Astrocyte (in vitro differentiated cells and primary cell): ENCODE measurements at places on chromosomes 7 and 10. TPM values are rescaled to one million over a fixed set of nuclear protein-coding genes. Genes with fewer than 3 reads are reported as not detected.
A peak's percentile ranks its signal among the peaks of the same experiment; 100 is the strongest.

- H3K27ac ChIP-seq, result no peak overlapping the region
- H3K36me3 ChIP-seq, result no peaks in the 10 kb centered on the region
- no peaks in the 10 kb centered on the region for H3K27me3 ChIP-seq
These were observed 31.2 kb upstream of the UTF1 start for GRCh38 chr10:133198621-133199487.

DNA sequence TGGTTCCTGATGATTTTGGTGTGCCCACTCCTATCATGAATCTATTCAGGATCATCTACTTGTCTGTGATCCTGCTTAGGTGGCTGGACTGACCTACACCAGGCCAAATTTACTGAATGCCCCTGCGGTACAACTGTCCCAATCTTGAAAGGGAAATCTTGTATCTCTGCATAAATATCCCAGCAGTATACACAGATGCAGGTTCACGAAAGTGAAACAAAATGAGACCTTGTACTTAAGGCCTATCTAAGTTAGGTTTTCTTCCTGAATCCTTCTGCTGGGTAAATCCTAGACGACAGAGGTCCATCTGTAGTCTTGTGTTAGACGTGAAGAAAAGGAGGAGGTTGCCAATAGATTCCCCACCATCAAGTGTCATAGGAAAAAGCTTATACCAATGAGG lies 85.5 kb upstream of the NOBOX start:
- H3K36me3 ChIP-seq, result no peaks in the 10 kb centered on the region
- no peak overlapping the region for H3K4me3 ChIP-seq
- no peaks in the 10 kb centered on the region for H3K4me1 ChIP-seq
- DNase-seq, result no peak
- no peaks in the 10 kb centered on the region for H3K27me3 ChIP-seq
- no peak overlapping the region for H3K27ac ChIP-seq

The TBC1D12 gene
- total RNA-seq, result 6.9 and 7.6 TPM in 2 replicates

GRCh38 chr7:371119-371778 lies 81.3 kb downstream of the FOXL3 start:
- H3K4me3 ChIP-seq, result no peak overlapping the region
- peaks cover 2% of the 10 kb centered on the region for H3K4me1 ChIP-seq
- H3K36me3 ChIP-seq, result no peaks in the 10 kb centered on the region
- peaks cover 7% of the 10 kb centered on the region for H3K27me3 ChIP-seq
- no peak overlapping the region for H3K27ac ChIP-seq
- DNase-seq, result no peak

The ABCB4 gene
- total RNA-seq, result 0.36 and 0.48 TPM in 2 replicates

DNA sequence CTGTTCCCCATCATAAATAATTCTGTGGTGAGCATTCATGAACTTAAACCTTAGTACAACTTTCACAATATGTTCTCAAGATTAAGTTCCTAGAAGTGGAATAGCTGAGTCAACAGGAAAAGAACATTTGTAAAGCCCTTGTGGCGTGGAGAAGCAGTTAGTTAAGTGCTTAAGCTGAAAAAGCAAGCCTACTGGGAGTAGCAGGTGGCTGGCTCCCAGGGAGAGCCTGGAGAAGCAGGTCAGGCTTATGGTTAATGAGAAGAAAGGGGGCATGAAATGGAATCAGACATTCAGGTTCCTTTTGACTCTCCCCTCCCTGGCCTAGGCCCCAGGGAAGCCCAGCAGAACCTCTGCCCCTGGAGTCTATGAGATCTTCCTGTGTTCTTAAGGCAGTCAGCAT lies 35.3 kb downstream of the VSTM4 start:
- DNase-seq, result peak; percentile 43
- no peaks in the 10 kb centered on the region for H3K27me3 ChIP-seq
- H3K4me3 ChIP-seq, result no peak overlapping the region
- H3K27ac ChIP-seq, result no peak overlapping the region
- H3K36me3 ChIP-seq, result no peaks in the 10 kb centered on the region
- H3K4me1 ChIP-seq, result no peaks in the 10 kb centered on the region

DNA sequence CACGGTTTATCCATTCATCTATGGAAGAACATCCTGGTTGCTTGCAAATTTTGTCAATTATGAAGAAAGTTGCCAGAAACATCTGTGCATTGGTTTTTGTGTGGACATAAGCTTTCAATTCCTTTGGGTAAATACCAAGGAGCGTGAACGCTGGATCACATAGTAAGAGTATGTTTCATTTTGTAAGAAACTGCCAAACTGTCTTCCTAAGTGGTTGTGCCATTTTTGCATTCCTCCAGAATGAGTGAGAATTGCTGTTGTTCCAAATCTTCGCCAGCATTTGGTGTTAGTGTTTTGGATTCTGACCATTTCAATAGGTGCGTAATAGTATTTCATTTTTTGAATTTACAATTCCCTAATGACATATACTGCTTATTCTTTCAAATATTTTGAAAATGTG lies 155.3 kb upstream of the FRMD4A start:
- H3K36me3 ChIP-seq, result no peaks in the 10 kb centered on the region
- peaks cover 6% of the 10 kb centered on the region for H3K4me1 ChIP-seq
- H3K4me3 ChIP-seq, result no peak overlapping the region
- H3K27ac ChIP-seq, result no peak overlapping the region
- no peaks in the 10 kb centered on the region for H3K27me3 ChIP-seq
- no peak for DNase-seq

The SDK1 gene
- 1.6 and 4.2 TPM in 2 replicates for total RNA-seq

The CYP26C1 gene
- total RNA-seq, result not detected in 2 replicates

DNA sequence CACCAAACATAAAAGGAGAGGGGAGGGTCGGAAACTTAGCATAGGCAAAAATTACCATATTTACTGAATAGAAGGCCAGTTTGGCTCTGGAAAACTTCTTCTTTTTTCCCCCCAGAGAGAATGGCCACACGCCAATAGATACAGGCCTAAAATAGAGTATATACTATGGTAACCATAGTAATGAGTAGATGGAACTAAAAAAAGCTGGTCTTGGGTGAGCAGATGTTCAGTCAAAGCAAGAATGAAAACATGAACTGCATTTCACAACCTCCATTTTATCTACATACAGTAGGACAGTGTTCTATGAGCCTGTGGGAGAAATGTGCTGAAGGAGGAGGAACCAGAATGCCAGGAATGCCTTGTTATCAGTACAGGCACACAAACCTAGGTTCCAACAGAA lies 141.7 kb upstream of the SEMA3A start:
- no peak overlapping the region for H3K4me3 ChIP-seq
- H3K27me3 ChIP-seq, result no peaks in the 10 kb centered on the region
- H3K4me1 ChIP-seq, result peaks cover 10% of the 10 kb centered on the region
- peak; percentile 89 for DNase-seq
- no peak overlapping the region for H3K27ac ChIP-seq
- H3K36me3 ChIP-seq, result no peaks in the 10 kb centered on the region

The C10orf105 gene
- not detected in 2 replicates for total RNA-seq

DNA sequence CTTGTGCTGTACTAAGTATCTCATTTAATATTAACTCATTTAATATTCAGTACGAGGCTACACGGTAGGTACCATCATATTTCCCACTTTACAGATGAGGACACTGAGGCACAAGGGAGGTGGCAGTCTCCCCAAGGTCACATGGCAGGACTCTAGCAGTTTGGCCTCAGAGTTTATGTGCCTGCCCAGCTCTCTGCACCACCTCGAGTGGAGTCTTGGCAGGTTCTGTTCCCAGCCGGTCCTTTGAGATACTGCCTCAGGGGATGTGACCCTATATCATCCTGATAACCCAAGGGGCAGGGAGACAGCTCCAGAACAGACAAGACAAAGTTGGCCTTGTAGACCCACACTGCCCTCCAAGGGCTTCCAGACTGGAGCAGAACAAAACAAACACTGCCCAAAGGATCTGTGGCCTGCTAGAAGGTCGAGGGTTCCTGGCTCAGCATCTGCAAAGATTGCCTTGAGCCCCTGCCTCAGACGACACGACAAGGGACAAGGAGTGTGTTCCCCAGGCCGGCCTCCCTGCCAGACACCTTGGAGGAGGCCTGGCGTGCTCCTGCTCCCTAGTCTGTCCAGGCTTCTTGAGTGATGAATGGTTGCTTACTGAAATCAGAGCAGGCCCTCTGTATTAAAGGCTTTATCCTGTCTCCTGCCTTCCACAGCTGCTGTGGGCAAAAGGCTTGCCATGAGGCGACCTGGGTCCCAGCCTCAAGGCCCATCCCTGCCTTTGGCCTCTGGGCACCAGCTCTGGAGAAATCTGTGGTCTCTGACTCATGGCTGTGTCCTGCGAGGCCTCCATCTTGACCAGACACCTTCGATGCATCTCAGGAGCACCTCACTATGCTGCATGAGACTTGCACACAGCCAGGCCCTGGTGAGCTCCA lies 3.9 kb upstream of the PWWP2B start:
- H3K4me3 ChIP-seq, result no peak overlapping the region
- H3K27me3 ChIP-seq, result no peaks in the 10 kb centered on the region
- no peak overlapping the region for H3K27ac ChIP-seq
- H3K4me1 ChIP-seq, result peaks cover 16% of the 10 kb centered on the region
- no peaks in the 10 kb centered on the region for H3K36me3 ChIP-seq
- DNase-seq, result no peak

DNA sequence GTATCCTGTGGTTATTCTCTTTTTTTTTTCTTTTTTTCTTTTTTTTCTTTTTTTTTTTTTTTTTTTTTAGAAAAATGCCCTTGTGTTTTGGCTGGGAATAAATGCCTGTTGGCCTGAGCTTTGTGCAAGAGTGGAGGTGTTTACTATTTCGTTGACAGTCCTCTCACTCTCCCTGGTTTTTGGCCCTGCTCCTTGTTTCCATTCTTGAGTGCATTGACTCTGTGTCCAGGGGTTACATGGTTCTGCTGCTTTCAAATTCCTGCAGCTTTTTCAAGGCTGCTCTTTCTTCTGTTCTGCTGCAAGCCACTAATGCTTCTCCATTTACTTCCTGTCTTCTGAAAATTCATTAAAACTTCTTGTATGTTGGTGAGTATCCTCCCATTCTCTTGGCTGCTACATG lies 59.7 kb upstream of the TBX20 start:
- H3K36me3 ChIP-seq, result no peaks in the 10 kb centered on the region
- no peak for DNase-seq
- no peak overlapping the region for H3K27ac ChIP-seq
- no peak overlapping the region for H3K4me3 ChIP-seq
- H3K4me1 ChIP-seq, result no peaks in the 10 kb centered on the region
- no peaks in the 10 kb centered on the region for H3K27me3 ChIP-seq

The DNA2 gene
- 4.8 and 5.8 TPM in 2 replicates for total RNA-seq

DNA sequence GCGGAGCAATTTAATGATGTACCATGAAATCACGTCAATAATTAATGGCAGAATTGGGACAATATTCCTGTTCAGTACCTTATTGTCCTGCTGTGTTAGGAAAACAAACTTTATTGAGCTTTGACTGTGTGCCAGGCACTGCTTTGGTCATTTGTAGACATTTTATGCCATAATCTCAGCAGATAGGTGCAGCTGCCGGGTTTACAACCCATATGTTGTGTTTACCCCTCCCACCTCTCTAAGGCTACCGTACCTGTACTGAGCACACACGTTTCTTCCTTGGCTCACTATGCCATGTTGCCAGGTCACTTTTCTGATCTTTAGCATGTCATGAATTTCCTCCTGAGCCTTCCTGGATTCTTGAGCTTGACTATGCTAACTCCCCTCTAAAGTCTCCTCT lies 422.2 kb downstream of the PHTF2 start:
- H3K27me3 ChIP-seq, result no peaks in the 10 kb centered on the region
- no peak overlapping the region for H3K27ac ChIP-seq
- no peaks in the 10 kb centered on the region for H3K4me1 ChIP-seq
- DNase-seq, result no peak
- no peaks in the 10 kb centered on the region for H3K36me3 ChIP-seq

The ANXA11 gene
- 102 and 122 TPM in 2 replicates for total RNA-seq

DNA sequence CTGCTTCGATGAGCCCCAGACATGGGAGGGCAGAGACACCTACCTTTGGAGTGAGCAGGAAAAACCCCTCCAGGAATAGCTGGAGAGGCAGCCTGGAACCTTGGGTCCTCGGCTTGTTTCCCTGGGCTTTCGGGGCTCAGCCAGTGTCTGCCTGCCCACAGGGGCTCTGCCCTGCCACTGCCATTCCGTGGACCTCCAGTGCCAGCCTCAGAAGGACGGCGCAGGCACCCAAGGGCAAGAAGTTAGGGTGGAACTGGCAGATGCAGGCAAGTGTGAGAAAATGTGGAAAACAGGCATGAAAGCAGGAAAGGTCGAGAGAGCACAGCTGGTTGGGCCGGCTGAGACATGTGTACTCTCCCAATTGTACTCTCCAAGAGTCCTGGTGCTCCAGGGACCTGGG lies 281.5 kb downstream of the GRID1 start:
- no peak overlapping the region for H3K27ac ChIP-seq
- no peak overlapping the region for H3K4me3 ChIP-seq
- no peaks in the 10 kb centered on the region for H3K4me1 ChIP-seq
- DNase-seq, result no peak
- no peaks in the 10 kb centered on the region for H3K36me3 ChIP-seq

The ZNF716 gene
- total RNA-seq, result not detected in 2 replicates

DNA sequence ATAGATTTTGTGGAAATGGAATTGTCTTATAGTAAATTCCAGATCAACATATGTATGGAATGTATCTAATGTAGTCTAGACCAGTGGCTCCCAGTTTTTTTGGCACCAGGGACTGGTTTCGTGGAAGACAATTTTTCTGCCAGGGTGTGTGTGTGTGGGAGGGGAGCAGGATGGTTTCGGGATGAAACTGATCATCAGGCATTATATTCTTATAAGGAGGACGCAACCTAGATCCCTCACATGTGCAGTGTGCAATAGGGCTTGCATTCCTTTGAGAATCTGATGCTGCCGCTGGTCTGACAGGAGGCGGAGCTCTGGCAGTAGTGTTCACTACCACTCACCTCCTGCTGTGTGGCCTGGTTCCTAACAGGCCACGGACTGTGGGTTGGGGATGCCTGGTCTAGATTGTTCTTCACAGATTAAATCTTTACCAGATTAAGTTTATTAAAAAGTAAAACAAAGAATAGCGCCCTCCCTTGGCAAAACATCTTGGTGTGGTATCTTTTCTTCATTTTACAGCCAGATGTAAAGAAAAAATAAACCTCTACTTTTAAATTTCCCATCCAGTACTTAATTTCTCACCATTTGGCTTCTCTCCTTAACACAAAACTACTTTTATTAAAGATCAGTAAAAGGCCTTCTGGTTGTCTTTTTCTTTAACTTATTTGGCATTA lies 48.4 kb downstream of the SEPTIN7 start:
- no peaks in the 10 kb centered on the region for H3K4me1 ChIP-seq
- H3K36me3 ChIP-seq, result no peaks in the 10 kb centered on the region
- H3K27me3 ChIP-seq, result no peaks in the 10 kb centered on the region
- H3K27ac ChIP-seq, result no peak overlapping the region
- DNase-seq, result peak; percentile 58
- H3K4me3 ChIP-seq, result no peak overlapping the region

The MMRN2 gene
- total RNA-seq, result 0.27 and 0.46 TPM in 2 replicates

DNA sequence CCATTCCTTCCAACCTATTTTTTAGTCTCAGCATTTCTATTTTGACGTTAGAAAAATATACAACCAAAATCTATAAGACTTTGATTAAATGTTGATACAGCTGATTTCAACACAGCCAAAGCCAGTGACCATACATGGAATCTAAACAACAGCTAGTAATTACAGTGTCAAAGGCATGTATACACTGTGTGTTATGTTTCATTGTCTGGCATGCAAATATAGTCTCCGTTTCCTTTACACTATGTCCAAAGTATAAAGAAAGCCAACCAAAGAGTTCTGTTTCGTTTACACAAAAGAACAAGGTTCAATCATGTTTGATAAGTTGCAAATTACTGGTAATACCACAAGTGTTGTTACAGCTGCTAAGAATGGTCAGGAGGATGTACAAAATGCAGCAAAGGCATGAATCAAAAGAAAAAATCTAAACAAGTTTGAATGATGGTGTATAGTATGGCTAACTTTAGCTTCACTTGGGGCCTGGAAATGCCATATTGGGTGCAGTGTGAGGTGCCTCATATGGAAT lies 268.3 kb upstream of the FERD3L start:
- H3K4me3 ChIP-seq, result no peak overlapping the region
- H3K36me3 ChIP-seq, result no peaks in the 10 kb centered on the region
- H3K4me1 ChIP-seq, result no peaks in the 10 kb centered on the region
- no peak overlapping the region for H3K27ac ChIP-seq
- no peaks in the 10 kb centered on the region for H3K27me3 ChIP-seq
- peak; percentile 59 for DNase-seq
